ENCODE measurements at places on chromosomes 4 and X.

DNA sequence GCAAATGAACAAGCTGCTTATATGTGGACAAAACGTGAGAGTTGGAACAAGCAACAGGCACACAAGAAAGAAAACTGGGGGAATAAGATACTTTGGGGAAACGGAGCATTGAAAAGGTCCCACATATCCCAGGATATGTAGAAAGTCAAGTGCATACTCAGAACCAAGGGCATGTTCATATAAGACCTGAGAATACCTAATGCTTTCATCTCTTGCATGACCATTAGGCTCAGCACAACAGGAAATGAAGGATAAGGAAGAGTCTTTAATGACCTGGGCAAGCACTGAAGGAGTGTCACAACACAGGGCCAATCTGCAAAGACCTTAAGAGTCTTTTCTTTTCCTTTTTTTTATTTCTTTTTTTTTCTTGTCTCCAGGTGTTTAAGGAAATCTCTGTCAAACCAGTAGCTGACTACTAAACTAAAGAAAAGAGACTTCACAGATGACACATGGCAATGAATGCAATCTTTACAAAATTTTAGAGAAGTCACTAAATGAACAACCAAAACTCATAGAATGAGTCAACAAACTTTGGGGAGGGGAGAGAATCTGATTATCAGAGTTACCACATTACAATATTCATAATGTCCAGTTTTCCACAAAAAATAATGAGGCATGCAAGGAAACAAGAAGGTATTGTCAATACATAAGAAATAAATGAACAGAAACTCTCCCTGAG, 67.9 kb upstream of the STK26 start:
- DNase-seq: no peak

DNA sequence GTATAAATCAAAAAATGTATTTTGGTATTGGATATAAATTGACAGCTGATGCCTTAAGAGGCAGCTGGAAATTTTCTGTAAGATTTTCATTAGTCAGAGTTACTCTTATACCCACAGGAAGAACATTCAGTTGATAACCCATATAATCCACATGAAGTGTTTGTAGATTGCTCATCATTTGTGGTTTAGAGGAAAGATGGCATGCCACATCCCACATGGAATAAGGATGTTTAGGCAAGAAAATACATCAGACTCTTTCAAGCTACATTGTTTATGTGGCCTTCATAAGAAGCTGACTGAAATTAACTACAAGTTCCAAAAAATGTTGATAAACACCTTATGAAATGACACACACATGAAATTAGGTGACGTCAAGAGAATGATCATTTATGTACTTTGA, 56.6 kb downstream of the AREG start:
- peak; percentile 46 for DNase-seq

GRCh38 chr4:54898056-54898562, 227.3 kb downstream of the KDR start:
- no peak for DNase-seq

DNA sequence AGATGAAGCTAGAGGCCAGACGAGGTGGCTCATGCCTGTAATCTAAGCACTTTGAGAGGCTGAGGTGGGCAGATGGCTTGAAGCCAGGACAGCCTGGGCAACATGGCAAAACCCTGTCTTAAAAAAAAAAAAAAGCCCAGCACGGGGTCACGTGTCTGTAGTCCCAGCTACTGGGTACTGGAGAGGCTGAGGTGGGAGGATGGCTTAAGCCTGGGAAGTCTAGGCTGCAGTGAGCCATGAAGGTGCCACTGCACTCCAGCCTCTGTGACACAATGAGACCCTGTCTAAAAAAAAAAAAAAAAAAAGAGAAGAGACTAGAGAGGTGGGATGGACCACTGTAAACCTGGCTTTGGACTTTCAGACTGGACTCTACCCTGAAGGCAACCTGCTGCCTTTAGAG, 10.7 kb upstream of the LRBA start:
- no peak for DNase-seq

DNA sequence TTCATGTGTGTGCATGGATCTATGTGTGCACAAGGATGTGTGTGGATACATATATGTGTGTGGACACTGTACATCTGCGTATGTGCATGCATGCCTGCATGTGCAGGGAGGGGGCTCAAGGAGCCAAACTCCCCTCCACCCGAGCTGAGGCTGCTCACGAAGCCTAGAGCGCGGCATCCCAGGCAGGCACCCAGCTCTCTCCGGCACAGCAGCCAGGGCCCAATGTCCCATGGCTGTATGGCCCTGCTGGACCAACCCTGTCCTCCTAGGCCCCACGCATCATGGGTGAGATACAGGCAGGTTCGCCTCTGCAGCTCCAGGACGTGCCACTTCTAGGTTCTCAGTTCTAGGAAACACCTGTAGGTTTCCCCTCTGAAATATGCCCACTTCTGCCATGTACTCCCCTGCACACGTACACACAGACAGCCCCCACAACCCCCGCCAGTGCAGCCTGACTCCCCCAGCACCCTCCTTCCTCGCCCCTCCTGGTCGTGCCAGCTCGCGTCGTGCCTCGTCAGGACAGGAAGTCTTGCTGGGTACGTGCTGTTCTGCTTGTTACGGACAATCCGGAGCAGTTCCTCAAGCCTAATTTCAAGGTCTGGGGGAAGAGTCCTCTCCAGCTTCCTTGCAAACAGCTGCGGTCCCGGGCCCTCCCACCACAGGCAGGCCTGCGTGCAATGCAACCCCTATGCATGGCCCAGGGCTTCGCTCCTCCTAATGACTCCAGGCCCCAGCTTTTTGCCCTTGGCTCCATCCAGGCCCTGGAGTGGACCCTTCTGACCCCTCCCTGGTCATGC, 3.2 kb upstream of the ADRA2C start:
- no peak for DNase-seq

Data from astrocyte of the cerebellum (primary cell).